Smooth muscle cell of the pulmonary artery (primary cell): ENCODE measurements at places on chromosomes 4 and X. TPM values are rescaled to one million over a fixed set of nuclear protein-coding genes. Genes with fewer than 3 reads are reported as not detected.

Gene C1QTNF7
- 0.59 and 0.91 TPM in 2 replicates for total RNA-seq

Gene SPATA4
- 0.23 and 0.46 TPM in 2 replicates for total RNA-seq

Gene POLN
- total RNA-seq, result 3.9 and 5.1 TPM in 2 replicates

Gene CXorf49B
- total RNA-seq, result not detected in 2 replicates

Gene F9
- not detected in 2 replicates for total RNA-seq

Gene SGMS2
- total RNA-seq, result 174 and 197 TPM in 2 replicates

Gene RHOXF2
- total RNA-seq, result not detected in 2 replicates

Gene PDLIM3
- total RNA-seq, result 62.4 and 86.4 TPM in 2 replicates

Gene ZNF157
- 0.03 and 0.26 TPM in 2 replicates for total RNA-seq

Gene CFP
- 0.07 and 0.10 TPM in 2 replicates for total RNA-seq

Gene RAB41
- not detected in 2 replicates for total RNA-seq

Gene ZBED1
- total RNA-seq, result 27.1 and 34.3 TPM in 2 replicates

Gene PLP2
- total RNA-seq, result 21.6 and 22.8 TPM in 2 replicates
